ENCODE measurements at places on chromosomes 6 and 20.

GRCh38 chr20:51529081-51529681 lies 13.3 kb downstream of the NFATC2 start:
- DNase-seq, result peak; percentile 49

GRCh38 chr6:40573221-40573620 lies 13.9 kb downstream of the LRFN2 start:
- DNase-seq, result no peak

DNA sequence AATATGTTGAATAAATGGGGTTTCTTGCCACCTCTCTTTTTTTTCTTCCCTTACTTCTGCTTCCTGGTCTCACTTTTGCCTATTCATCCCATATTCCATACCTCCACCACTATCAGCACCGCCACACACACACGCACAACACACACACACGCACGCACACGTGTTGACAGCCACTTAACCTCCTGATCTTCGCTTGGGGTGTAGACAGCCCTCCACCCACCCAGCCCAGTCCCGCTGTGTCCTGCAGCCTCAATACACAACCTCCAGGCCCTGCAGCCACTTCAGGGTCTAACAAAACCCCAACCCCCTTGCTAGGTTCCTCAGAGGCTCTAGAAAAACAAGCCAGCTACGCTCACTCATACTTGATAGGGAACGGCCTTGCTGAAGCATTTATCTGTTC lies 72.3 kb downstream of the LINC00237 start:
- DNase-seq, result no peak

- no peak for DNase-seq
These were observed 96.3 kb downstream of the FHL5 start for GRCh38 chr6:96659084-96659845.

- no peak for DNase-seq
These were observed 1.1 kb upstream of the MBOAT1 start for GRCh38 chr6:20213271-20213798.

DNA sequence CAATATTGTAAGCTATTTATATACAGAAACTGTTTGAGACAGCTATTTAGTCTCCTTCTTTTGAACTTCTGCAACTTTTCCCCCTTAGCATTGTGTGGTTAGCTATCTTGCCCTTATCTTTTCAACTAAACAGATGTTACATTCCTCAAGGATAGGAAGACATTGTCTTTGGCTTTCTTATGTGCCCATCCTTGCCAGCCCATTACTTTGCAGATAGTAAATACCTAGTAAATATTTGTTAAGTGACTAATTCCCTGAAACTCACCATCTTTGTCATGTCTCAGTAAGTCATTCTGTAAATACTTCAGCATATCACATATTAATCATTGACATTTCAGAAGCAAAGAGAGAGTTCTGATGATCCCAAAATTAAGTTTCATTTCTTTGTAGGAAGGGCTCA lies 69.1 kb upstream of the FLRT3 start:
- no peak for DNase-seq

- DNase-seq, result no peak
These were observed 32.5 kb downstream of the MUC22 start for GRCh38 chr6:31042806-31043205.

GRCh38 chr20:3820901-3821727 lies 767 bp downstream of the AP5S1 start:
- no peak for DNase-seq

- no peak for DNase-seq
These were observed 733.9 kb downstream of the EYS start for GRCh38 chr6:64973142-64973541.

- DNase-seq, result no peak
These were observed 620.4 kb upstream of the MANEA start for GRCh38 chr6:94956910-94957309.

GRCh38 chr6:36578431-36578830 lies 15.7 kb upstream of the SRSF3 start:
- DNase-seq, result no peak

DNA sequence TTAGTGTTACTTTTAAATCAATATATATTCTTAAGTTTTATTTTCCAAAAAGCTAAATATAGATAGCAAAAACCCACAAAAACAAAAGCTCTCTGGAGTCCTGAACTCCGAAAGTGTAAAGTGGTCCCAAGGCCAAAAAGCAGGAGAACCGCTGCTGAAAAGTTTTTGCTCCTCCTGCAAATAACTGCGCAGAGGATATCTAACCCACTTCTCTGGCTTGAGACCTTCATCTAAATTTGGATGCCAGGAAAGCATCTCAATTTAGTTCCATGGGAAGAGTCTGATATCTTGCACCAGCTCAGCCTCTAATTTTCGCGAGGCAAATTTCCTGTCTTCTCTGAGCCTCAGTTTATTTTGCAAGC lies 523 bp downstream of the MRPS10 start:
- no peak for DNase-seq

DNA sequence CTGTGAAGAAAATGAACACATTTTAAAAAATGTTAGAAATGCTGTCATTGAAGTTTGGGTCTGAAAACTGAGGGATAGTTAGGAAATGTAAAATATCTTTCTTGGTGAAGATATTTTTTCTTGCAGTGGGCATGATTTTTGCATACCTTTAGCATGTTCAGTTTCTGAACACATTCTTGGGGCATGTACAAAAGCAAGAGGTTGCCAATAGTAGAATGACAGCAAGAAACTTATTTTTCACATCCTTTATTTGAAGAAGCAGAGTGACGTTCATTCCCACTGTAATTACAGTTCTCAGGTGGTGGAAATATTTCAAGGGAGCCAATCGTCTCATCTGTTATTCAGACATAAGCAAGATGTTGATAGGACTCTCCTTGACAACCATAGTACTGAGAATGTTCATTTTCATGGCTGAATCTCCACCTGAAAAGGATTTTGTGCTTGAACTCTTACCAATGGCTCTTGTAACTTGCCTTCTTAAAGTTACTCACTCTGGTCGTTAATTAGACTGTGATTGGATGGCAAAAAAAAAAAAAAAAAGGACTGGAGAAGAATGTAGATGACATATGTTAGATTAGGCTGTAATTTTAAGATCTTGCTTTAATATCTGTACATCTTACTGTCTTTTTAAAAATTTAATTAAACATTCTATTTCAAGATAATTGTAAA lies 74.4 kb downstream of the DOK5 start:
- DNase-seq, result no peak

DNA sequence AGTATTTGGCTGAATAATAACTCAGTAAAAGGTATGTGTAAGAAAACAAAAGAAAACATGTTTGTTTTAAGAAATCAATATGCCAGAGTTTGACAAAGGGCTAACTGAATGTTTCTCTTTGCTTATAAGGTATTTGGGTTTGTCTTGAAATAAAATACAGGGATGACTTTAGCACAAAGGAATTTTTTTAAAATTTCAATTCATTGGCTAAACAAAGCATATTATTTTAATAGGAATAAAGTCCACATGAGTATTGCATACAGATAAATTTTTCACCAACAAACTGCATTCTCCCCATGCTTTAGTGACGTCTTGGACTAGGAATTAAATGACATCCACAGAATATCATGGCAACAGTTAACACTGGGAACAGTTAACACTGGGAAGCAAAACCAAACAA lies 480.0 kb upstream of the JAG1 start:
- DNase-seq, result no peak

DNA sequence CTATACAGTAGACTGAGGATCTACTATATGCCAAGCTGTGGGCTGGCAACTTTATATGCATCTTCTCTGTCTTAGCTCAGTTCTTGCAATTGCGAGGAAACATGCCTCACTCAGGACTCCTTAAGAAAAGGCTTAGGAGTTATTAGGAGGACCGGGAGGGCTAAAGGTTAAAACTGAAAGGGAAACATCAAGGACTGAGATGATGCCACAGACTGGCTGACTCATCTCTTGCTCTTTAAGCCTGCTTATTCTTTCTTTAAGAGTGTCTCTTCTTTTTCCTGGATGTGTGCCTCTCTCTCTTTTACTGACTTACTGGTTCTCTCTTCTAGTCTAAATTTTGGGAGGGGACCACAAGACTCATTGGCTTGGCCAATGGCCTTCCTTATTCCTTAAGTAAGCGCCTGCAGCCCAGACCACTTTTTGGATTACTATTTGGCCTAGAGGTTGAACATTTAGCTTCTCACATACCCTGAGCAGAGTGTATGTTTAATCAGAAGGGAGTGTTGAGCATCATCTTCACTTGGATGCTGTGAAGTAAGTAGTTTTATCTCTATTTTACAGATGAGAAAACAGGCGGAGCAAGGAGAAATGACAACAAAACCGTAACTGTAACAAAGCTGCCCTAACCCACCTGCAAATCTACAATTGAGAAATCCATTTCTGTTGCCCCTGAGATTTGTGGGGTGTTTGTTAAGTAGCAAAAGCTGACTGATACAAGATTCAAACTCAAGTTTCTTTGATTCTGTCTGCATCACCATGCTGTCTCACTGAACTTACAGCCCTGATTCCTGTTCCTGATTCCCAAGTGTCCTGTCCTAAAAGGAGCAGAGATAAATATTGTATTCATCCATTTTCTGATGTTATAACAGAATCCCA lies 7.2 kb upstream of the SDC4 start:
- no peak for DNase-seq

DNA sequence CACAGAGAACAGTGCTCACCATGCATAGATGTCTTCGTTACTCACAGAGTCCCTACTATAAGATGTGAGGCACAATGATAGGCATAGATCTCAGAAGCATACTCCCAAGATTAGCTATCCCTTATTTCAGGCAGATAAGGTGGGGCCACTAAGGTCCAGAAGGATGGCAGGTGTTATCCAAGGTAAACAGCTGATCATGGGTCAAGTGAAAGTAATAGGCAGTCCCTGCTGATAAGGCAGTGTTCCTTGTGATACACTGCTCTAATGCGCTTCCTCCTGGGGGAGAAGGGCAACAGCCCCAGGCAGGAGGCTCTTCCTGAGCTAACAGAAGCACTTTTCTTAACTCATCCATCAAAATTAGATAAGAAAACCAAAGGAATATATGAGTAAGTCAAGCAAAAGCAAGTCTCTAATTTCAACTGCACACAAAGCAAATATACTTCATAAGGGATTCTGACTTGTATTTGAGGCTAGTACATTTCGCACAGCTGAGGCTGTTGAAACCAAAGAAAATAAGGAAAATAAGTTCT lies 42.2 kb downstream of the METTL24 start:
- DNase-seq, result no peak

DNA sequence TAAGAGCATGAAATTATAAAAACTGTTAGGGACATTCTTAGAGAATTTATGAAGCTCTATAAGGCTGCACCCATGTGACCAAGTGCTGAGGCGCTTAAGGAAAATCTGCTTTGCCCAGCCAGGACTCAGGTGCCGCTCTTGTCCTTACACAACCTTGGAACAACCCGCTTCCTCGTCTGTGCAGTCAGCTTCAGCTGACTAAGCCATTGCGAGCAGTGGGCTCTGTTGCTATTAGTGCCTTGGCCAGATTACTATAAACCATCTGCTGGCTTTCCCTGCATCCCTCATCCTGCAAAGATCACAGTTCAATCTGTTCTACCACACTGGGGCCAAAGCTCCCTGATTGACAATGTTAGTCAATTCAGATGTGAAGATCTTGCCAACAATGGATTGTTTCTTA lies 89.1 kb upstream of the E2F3 start:
- no peak for DNase-seq

GRCh38 chr6:149200282-149200945 lies 117.1 kb upstream of the TAB2 start:
- DNase-seq, result no peak

GRCh38 chr6:43489277-43490072 lies 12.1 kb downstream of the TJAP1 start:
- DNase-seq, result no peak

- DNase-seq, result no peak
These were observed 57.3 kb downstream of the SMOC2 start for GRCh38 chr6:168498161-168498843.

DNA sequence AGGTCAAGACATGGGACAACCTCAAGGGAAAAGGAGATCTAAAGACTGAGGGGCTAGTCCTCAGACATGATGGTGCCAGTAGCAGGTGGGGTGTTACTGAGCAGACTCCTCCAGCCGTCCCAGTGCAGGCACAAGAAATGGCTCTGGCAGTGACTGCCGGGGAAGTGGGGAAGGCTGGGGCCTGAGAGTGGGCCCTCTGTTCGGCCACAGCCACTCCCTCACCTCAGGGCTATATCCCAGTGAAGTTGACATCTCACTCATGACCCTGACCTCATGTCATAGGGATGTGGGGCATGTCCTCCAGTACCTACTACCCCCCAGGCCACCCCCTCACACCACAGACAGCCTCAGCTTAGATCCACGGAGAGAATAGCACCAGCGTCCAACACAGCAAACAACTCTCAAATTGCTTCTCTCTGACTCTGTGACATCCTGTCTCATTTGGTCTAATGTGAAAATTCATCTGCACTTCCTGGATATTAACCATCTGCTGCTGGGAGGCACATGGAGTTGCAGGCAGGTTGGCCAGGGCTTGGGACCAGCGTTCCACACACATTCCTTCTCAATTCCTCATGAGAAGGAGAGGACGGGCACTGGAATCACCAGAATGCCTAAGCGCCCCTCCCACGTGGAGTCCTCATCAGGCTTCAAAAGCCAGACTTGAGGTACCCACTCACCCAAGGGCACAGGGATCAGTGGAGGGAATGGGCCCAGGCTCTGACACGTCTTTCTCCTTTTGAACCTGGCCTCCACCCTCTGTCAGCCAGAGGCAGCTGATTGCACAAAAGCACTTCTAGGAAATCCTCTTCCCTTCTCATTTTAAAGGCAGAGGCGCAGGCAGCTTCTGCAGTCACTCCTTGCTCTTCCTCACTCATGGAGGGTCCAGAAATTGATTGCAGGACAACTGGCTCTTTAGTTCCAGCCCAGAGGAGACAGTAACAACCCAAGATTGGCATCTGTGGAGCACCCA lies 163.6 kb upstream of the CST7 start:
- no peak for DNase-seq

- no peak for DNase-seq
These were observed 193.0 kb downstream of the BTBD3 start for GRCh38 chr20:12110711-12111110.

GRCh38 chr6:154394571-154394970 lies 38.0 kb upstream of the IPCEF1 start:
- DNase-seq, result no peak

GRCh38 chr6:41729624-41730023 lies 5.8 kb downstream of the TFEB start:
- no peak for DNase-seq

GRCh38 chr6:56339524-56339923 lies 92.1 kb upstream of the COL21A1 start:
- DNase-seq, result no peak

GRCh38 chr6:72559067-72559466 lies 62.8 kb upstream of the KCNQ5 start:
- no peak for DNase-seq

All from stimulated activated CD8-positive, alpha-beta memory T cell treated with anti-CD3 and anti-CD28 coated beads, Interleukin-2, amount 100 ng/mL, for 48 hours (primary cell).